ENCODE measurements at places on chromosomes 13 and 19. TPM values are rescaled to one million over a fixed set of nuclear protein-coding genes. Genes with fewer than 3 reads are reported as not detected.

ANGPTL8 gene
- not detected for total RNA-seq

CRB3 gene
- total RNA-seq, result not detected

DMKN gene
- 13.6 TPM for total RNA-seq

BST2 gene
- total RNA-seq, result 0.99 TPM

FCAR gene
- total RNA-seq, result not detected

CCL25 gene
- total RNA-seq, result not detected

SYNGR4 gene
- not detected for total RNA-seq

All from smooth muscle cell of trachea (primary cell).